ENCODE measurements at places on chromosomes 2 and 18.

- DNase-seq, result no peak
These were observed 106.4 kb upstream of the CCDC85A start for GRCh38 chr2:56077359-56077915.

DNA sequence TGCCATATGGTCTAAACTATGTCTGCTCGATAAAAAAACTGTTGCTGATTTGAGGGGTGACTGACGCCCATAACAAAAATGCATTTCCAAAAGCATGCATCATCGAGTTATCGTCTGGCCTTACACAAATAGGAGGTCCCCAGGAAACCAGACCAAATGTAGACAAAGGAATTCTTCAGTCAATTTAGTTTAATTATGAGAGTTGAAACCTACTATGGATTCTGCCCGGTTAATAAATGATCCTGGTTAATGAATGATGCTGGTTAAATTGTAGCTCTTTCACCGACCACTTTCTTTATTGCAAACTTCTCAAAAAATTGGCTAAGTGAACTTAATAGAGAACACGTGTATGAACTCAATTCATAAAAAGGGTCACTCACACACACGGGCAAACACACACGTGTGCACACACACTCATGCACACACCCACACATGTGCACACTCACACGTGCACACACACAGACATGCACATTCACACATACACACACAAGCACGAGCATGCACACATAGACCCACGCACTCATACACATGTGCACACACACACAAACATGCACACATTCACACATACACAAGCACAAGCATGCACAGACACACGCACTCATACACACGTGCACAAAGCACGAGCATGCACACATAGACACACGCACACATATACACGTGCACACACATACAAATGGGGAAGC, 59.0 kb upstream of the SALL3 start:
- no peak for DNase-seq

DNA sequence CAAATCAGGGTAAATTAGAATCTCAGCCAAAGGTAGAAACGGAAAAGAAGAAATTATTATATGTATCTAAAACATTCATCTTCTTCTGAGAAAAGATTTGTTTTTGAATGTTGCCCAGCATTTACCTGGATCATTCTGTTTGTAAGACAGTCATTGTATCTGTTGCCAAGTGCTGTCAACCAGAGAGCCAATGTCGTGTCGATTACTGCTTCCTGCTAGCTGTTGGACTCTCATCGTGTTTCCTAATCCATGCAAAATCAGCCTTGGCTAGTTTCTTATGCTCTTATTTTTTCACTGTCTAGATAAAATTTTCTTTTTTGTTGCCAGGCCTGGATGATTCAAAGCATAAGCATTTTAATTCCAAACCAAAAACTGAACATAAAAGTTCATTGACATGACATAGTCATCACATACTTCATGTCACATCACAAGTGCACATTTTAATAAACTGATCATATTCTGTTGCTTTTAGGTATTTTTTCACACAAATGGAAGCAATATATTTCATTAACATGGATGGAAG, 202.3 kb downstream of the KCNH7 start:
- DNase-seq, result no peak

DNA sequence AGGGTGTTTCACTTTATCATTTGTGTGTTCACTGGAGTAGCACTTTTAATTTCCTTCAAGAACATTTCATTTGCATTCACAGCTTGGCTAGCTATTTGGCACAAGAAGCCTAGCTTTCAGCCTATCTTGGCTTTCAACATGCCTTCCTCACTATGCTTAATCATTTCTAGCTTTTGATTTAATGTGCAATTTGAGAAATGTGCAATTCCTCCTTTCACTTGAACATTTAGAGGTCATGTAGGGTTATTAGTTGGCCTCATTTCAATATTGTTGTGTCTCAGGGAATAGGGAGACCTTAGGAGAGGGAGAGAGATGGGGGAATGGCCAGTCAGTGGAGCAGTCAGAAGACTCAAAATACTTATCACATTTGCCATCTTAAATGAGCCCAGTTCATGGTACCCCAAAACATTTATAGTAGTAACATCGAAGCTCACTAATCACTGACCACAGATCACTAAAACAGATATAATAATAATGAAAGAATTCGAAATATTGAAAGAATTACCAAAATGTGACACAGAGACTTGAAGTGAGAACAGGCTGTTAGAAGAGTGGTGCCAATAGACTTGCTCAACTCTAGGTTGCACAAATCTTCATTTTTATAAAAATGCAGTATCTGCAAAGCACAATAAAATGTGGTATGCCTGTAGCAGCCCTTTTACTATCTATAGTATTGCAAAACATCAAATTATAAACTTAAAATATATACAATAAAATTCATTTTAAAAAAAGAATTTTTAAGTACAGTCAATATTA, 561.2 kb downstream of the METTL4 start:
- DNase-seq, result no peak

GRCh38 chr2:23250371-23250770, 134.6 kb upstream of the KLHL29 start:
- no peak for DNase-seq

- no peak for DNase-seq
These were observed 98.5 kb downstream of the CCDC141 start for GRCh38 chr2:178951266-178952006.

DNA sequence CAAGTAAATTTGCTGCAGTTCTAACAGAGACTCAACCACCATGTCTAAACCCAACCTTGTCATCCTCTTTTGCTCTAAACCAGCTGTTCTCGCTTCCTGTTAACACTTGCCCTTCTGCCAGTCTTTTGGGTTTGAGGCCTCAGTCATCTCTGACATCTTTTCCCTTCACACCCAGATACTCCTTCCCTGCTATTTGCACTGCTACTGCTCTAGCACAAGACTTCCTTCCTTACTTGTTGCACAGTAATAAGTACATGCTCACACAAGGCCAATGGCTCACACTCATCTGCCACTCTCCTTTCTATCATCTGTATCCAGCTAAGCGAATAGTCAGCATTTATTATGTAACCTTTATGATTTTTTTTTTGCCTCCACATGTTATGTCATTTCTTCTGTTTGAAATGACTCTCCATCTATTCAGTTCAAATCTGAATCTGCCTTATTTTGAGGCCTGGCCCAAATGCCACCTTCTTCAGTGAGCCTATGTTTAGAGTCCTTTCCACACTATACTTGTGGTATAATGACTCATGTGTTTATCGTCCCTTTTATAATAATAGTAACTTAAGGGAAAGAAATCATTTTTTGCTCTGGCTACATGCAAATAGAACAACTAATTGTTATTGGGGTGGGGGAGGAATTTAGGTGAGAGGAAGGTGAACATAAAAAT, 22.5 kb upstream of the CDKL4 start:
- DNase-seq, result no peak

- no peak for DNase-seq
These were observed 321.4 kb downstream of the AFF3 start for GRCh38 chr2:99821039-99821438.

DNA sequence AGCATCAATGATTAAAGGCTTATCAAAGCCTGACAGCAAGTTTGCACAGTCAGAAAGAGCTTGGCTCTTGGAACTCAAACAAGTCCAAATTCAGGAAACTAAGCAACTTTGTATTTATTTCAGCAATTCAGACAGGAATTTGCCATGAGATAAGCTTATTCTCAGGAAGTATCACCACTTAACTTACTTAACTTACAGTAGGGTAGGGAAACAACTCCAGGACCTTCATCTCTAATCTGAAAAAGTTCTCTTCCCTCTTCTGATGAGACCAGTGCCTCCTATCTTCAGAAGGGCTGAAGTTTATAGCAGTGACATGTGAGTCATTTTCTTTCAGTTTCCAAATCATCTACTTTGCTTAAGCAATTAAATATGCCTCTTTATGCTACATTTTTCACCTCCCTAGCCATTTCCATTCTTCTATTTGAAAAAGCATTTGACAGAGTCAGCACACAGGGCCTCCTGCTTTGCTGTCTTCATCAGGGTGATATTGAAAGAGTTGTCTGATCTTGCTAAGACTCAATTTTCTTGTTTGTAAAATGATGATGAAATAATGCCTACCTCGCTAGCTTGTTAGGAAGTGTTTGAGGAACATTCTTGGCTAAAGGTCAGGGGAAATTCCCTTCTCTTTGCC, 389.5 kb downstream of the RND3 start:
- no peak for DNase-seq

DNA sequence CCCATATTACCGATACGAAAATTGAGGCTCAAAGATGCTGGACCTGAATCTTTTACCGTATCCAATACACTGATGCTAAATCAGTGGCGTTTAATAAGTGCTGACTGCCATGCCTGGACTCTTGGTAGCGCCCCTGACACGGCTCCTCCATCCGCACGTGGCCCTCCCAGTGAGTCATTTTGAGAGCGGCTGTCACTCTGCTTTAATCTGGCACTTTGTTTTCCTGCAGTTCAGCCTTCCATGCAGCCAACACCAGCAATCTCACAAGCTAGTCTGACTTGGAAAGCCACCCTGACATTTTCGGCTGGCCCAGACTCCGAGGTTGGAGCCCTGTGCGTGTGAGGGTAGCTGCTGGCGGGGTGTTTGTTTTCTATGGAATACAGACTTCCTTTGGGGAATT, 155.1 kb upstream of the LMAN1 start:
- DNase-seq, result no peak

DNA sequence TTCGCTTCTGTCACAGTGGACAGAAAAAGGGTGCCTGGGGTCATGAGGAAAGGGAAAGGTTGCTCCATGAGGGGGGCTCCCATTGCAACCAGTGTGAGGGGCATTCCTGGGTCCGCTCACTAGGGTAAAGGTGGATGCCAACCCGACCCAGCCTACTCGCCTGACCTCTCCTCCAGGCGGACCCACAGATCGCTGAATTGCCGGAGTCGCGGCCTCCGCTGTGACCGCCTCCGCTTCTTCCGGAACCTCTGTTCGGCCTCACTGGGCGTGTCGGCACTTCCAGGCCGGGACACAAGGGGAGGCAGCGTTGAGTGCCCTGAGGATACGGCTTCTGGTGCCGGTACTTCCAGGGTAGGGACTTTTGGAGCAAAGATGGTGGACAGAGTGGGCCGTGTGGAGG, 57.1 kb downstream of the TRABD2A start:
- DNase-seq, result no peak

GRCh38 chr2:70471129-70471528, 82.5 kb downstream of the TGFA start:
- no peak for DNase-seq

DNA sequence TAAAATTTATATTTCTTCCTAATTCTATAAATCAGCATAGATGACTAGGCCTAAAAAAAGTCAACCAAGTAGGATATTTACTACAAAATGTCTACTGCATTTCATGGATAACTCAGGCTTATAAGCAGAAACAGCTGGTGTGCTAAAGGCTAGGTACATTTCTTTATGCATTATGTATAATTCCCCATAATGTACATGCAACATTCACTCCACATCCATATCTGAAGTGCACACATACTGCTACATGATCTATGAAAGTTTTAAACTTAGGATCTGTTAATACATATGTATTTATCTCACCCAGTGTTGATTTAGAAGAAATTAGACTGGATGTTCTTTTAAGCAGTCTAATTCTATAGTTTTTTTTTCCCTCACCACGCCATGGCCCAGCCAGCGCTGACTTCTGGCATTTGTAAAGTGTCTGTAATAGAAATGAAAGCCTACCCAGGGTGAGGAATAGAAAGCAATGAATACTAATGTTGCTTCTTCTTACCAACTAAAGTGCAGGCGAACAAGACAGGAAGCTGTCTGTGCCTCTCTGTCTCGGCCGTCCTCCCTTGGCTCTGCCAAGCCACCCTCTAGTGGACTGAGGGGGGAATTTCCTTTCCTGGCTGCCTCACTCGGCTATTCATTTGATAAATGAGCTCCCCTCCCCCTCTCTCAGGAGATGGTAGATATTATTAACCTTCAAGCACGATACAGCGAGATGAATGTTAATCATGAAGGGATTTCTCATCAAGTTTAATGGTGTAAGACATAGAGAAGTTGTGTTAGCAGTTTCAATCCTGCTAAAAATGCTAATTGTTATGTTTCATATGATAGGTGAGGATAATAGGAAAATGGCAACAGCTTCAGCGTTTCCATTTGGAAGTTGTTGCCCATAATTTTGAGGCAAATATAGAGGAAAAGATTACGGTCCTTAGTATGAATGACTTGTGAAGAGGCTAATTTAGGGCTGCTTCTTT, 384.5 kb downstream of the MTX2 start:
- DNase-seq, result peak; percentile 17

- no peak for DNase-seq
These were observed 121.8 kb downstream of the SLC8A1 start for GRCh38 chr2:40330096-40330495.

- DNase-seq, result no peak
These were observed 2.3 kb downstream of the VAPA start for GRCh38 chr18:9916077-9916639.

GRCh38 chr2:37085731-37086147, 1.4 kb downstream of the GPATCH11 start:
- DNase-seq, result no peak

GRCh38 chr2:36469710-36470109, 114.1 kb downstream of the CRIM1 start:
- no peak for DNase-seq

GRCh38 chr2:214730248-214730647, 79.2 kb downstream of the BARD1 start:
- no peak for DNase-seq

GRCh38 chr2:62686012-62686685, 19.4 kb upstream of the EHBP1 start:
- DNase-seq, result no peak

DNA sequence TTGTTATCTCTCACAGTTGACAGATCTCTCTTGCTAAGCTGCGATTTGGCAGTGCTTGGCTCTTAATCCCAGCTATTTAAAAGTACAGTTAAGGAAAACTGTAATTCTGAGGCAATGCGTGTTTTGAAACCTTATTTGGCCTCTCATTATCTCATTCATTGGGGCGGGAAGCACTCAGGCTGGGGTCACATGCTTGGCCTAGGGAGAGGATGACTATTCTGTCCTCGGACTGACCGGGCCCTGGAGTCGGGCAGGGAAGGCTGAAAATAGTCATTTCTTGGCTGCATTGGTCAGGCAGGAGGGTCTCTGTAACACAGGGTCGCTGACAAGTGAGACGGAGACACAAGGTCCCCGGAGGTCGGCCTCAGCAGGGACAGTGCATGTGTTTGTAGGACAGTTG, 20.2 kb upstream of the EMILIN2 start:
- DNase-seq, result no peak

- DNase-seq, result no peak
These were observed 176.3 kb downstream of the TNS1 start for GRCh38 chr2:217826520-217826919.

DNA sequence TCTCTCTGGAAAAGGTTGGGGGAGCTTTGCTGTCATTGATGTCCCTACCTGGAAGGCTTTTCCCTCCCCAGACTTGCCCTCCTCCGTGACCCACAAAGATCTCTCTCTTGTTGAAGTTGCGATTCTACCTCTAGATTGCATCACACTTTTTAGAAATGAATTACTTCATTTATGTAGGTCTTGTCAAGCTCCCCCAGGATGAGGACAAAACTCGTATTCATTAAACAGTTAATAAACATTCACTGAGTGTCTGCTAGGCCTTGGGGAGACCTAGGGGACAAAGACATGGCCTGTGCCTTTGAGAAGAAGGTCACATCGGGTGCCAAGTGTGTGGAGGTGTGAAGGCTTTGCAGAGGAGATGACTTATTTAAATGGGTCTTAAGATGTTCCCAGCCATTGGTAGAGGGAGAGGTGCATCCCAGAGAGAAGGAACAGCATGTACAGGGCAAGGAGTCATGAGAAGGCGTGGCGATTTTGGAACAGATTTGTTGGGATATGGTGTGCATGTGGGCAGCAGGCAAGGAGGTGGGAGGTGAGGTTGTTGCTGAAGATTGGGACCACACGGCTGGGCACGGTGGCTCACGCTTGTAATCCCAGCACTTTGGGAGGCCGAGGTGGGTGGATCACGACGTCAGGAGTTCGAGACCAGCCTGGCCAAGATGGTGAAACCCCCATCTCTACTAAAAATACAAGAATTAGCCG, 9.8 kb upstream of the YWHAQ start:
- no peak for DNase-seq

Measured in stimulated activated CD8-positive, alpha-beta memory T cell treated with anti-CD3 and anti-CD28 coated beads, Interleukin-4, amount 100 ng/mL, for 24 hours (primary cell).